ENCODE measurements at places on chromosomes 7 and 10.

DNA sequence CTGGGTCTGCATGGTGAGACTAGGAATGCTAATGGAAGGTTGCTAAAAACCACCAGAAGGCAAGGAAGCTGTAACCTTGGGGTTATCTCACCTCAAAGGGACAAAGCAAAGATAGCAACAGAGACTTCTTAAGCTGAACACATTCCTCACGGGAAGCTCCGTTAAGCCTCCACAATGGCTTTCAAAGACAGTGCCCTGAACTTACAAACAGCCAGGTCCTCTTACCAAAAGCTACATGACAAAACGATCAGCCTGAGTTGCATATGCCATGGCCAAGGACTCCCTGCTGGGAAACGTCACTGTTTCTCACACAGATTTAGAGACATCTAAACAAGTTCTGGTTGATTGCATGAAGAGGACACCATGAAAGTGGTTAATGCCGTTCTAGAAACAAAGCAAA is 52.7 kb downstream of the HTR5A start:
- DNase-seq = no peak

GRCh38 chr7:56007167-56007652 is 42.8 kb downstream of the NIPSNAP2 start:
- DNase-seq = no peak

DNA sequence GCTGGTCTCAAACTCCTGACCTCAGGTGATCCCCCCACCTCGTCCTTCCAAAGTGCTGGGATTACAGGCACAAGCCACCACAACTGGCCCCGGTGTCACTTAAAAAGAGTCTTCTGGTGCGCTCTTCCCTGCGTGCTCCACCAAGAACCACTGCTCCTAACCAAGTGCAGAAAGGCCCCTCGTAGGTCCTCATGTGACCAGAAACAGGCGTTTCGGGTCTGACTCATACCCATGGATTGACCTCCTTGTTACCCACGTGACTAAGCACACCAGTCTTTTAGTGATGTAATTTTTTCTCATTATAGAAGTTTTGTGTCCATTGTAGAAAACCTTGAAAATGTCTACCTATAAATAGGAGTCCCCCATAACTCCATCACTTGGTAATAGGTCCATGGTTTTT is 13.9 kb downstream of the FKBP6 start:
- DNase-seq = no peak

- DNase-seq = no peak
Measured at GRCh38 chr7:49669285-49669684, 104.2 kb upstream of the VWC2 start.

GRCh38 chr10:49119746-49120145 is 4.4 kb upstream of the VSTM4 start:
- no peak for DNase-seq
